ENCODE measurements at places on chromosomes 7 and 10.

DNA sequence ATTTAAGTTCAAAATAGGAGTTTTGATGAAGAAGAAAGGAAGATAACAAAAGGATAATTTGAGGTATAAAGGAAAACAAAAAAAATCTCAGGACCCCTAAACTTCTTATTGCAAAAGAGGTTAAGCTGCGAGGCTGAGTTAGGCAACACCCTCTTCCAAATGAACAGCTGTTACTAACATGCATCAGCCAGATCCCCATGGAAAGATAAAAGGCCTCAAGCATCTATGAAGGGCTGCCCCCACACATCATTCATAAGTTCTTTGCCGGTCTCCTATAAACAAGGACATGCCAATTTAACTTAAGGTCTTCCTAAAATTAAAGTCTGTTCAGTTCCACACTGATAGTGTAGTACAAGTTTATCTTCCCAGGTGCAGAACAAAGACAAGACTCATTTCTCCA lies 75.8 kb upstream of the IMMP2L start:
- no peak for DNase-seq

GRCh38 chr10:3066317-3067117 lies 831 bp upstream of the PFKP start:
- DNase-seq, result no peak

GRCh38 chr7:37817996-37818720 lies 30.2 kb upstream of the NME8 start:
- DNase-seq, result no peak

DNA sequence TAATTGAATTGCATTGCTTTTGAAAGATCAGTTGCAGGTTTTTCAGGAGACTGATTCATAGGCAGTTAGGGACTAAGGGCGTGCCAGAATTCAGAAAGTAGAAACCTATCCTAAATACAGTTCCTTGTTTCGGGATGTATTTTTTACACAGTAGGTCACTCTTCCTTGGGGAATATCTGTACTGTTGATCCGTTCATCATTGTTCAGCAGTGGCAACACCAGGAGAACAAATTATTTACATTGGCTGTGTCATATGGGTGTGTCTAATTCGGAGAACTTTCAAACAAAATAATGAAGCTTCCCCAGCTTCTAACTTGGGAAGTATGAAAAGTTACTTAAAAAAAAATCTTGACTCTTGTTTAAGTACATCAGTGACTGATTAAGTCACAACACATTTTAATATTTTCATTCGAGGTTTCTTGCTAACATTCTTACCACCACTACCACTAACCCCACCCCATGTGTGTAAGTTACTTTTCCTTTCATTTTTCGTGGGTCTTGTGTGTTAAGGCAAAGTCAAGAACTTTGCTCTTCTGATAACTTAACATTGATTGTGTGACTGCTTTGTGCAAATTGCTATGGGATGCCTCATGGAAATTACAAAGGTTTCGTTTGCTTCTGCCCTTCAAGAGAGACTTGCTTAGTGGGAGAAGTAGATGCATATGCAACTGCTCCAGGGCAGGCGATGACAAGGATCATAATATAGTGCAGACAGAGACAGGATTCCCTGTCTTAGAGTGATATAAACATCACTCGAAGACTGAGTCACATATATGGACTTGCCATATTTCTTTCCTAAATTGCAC lies 43.8 kb upstream of the RPA3 start:
- no peak for DNase-seq

- no peak for DNase-seq
Observed at GRCh38 chr10:93893646-93894515, at the start of gene SLC35G1. TSS of gene SLC35G1 (plus strand) at chr10:93893978. CDS start at chr10:93894034, 56 bp downstream.

DNA sequence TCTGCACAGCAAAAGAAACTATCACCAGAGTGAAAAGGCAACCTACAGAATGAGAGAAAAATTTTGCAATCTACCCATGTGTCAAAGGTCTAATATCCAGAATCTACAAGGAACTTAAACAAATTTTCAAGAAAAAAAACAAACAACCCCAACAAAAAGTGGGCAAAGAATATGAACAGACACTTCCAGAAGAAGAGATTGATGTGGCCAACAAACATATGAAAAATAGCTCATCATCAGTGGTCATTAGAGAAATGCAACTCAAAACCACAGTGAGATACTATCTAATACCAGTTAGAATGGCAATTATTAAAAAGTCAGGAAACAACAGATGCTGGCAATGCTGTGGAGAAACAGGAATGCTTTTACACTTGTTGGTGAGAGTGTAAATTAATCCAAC lies 7.1 kb upstream of the MKLN1 start:
- no peak for DNase-seq

- DNase-seq, result no peak
Observed at GRCh38 chr7:151425670-151426440, 14.1 kb downstream of the CRYGN start.

- DNase-seq, result no peak
Observed at GRCh38 chr10:129079705-129080104, 387.3 kb upstream of the MGMT start.

GRCh38 chr10:113449006-113449695 lies 103.7 kb upstream of the HABP2 start:
- DNase-seq, result no peak

DNA sequence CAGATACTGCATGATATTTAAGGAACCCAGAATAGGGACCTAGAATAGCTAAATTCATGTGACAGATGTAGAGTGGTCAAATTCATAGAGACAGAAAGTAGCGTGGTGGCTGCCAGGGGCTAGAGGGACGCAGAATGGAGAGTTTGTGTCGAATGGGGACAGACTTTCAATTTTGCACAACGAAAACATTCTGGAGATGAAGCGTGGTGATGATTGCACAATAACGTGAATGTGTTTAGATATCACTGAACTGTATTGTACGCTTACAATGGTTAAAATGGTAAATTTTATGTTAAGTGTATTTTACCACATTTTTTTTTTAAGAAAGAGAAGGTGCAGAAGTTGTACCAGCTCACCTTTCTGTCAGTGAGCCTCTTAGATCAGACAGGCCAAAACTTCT lies 137.8 kb upstream of the TNS3 start:
- no peak for DNase-seq

- DNase-seq, result no peak
Observed at GRCh38 chr7:118079369-118079768, 104.6 kb upstream of the LSM8 start.

DNA sequence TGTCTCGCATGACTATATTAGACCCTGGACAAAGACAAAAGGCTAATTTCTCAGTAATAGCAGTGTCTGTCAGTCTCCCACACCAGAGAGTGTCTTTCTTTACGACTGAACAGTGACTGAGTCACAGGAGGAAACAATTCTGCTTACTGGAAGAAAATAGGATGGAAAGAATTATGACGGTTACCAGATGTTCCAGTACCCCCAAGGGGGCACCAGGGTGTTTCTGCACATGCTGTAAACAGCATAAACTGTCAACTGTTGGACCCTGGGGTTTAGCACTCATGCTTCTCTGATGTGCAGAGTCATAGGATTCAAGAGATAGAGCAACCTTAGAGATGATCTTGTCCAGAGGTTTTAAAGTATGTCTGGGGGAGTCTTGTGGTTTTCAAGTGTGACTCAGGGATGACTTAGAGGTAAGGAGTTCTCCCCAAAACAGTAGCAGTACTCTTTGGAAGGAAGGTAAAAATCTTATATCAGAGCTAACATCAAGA lies 291.7 kb downstream of the THSD7A start:
- no peak for DNase-seq

DNA sequence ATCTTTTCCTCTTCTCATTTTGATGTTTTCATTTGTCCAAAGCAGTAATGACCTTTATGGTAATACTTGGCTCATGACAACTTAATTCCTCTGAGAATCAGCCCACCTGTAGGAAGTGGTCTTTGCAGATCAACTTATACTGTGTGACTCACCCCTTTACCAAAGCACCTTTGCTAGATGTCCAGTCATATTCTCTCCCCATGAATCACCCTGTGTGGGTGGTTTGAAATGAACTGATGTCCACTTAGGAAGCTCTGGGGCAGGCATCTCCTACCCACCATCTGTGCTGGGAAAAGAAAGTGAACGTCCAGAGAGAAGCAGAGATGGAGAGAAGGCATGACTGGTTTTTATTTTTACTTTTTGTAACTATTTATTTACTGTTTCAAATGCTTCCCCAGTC lies 410.3 kb downstream of the KIF20B start:
- no peak for DNase-seq

DNA sequence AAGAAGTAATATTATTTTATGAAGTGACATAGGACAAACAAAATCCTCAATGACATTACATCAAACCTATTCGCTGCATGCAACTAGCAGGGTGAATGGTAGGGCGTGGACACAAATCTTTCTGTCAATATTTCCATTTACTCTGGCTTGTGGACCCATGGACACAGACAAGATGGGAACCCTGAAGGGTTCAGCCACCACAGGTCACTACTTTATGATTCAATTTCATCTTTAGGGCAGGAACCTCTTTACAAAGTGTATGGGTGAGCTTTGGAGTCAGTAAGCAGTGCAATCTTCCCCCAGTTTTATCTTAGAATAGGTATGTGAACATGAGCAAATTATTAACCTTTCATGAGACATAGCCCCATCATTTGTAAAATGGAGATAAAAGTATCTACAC lies 982.4 kb upstream of the LRRTM3 start:
- no peak for DNase-seq

- no peak for DNase-seq
Observed at GRCh38 chr7:37348982-37349381, 99.7 kb downstream of the ELMO1 start.

GRCh38 chr10:51188008-51188407 lies 113.7 kb downstream of the PRKG1 start:
- no peak for DNase-seq

- DNase-seq, result no peak
Observed at GRCh38 chr10:11823122-11823988, at the start of gene PROSER2. TSS of gene PROSER2 (plus strand) at chr10:11823356. CDS start at chr10:11852078, 28,722 bp downstream.

GRCh38 chr10:103709341-103709920 lies 145.9 kb downstream of the SH3PXD2A start:
- no peak for DNase-seq

DNA sequence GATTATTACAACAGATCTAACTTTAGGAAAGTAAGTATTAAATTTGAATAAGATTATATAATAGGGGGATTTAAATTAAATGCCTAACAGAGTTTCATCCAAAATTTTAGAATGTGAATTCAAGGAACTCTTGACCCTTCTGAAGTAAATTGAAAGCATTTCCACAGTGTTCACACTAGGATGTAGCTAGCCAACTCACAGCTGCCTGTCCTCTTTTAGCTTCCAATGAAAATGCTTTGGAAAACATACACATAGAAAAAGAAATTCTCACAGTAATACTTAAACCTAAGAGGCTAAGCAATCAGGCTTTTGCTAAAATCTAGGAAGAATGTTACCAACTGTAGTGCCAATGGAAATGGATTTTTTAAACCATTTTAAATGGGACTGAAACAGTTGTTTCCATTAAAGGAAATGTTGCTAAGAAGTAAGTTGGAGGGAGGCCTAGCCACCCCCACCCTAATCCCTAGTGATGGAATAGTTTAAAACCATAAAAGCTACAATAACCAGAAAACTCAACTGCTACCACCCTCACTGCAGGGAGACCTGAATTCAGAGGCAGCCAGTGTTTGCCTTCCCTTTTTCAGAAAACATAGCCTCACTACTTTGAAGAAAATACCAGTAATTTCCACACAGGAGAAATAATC lies 58.3 kb downstream of the REEP3 start:
- no peak for DNase-seq

DNA sequence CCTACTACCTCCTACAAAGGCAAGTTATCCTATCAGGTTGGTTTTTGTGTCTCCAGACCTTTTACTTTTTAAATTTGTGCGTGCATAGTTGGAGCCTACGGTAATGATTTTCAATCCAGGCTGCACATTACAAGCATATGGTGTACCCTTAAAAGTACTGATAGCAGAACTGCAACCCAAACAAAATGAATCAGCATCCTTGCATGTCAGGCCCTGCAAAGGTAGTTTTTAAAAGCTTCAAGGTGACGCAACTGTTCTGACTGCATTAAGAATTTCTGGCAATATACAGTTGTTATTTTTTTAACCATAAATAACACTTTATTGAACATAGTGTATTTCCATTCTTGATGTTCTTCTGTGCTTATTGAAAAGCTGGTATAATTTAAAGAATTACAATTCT lies 28.9 kb downstream of the GNAT3 start:
- no peak for DNase-seq

- DNase-seq, result no peak
Observed at GRCh38 chr10:132549371-132549770, 11.8 kb downstream of the INPP5A start.

- DNase-seq, result no peak
Observed at GRCh38 chr7:131604841-131605279, 48.4 kb upstream of the PODXL start.

DNA sequence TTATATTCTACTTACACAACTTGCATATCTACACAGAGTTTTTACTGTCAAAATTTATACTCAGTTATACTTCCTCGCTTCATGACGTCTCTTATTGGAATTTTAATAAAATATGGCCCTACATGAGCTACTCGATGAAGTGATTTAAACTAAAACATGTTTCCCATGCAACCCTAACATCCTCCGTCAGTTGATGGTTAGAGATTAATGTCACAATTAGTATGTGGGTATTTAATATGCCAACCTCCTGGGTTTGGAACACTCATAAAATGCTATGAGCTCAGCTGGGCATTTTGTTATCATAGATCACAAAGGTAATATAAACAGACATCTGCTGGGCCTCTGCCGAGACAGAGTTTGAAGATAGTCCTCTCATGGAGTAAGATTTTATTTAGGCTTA lies 66.5 kb downstream of the GNAT3 start:
- no peak for DNase-seq

- no peak for DNase-seq
Observed at GRCh38 chr7:158617737-158618128, 30.1 kb upstream of the PTPRN2 start.

GRCh38 chr7:26186364-26187311 lies 13.9 kb downstream of the HNRNPA2B1 start:
- no peak for DNase-seq

DNA sequence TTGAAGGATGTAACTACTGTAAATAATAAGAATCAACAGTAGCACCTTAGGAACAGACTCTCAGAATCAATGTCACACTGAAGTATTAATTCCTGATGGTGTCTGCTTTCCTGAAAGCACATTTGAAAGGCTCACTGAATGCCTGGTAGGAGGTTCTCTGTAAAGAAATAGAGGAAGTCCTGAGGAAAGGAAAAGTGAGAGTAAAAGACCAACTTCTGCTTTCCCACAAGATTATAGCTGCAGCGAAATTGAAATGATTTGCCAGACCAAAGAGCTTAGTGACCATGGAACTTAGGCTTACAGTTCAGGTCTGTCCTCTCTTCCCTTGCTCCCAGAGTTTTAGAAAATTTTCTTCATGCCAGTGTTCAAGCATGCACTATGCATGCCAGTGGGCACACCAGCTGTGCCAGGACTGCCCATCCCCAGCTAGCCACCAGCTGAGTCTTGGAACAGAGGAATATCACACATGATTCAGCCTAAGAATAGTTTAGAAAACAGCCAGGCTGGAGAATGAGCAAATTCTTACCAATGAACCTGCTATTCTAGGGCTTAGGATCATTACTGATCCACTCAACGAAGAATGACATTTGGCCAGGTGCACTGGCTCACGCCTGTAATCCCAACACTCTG lies 123.2 kb downstream of the HERPUD2 start:
- no peak for DNase-seq

- no peak for DNase-seq
Observed at GRCh38 chr7:157795199-157795598, 458.4 kb downstream of the DNAJB6 start.

GRCh38 chr7:43303740-43304241 lies 191.3 kb downstream of the HECW1 start:
- DNase-seq, result no peak

GRCh38 chr10:80158598-80159127 lies 26.1 kb downstream of the PLAC9 start:
- DNase-seq, result peak; percentile 33

GRCh38 chr10:78952030-78952429 lies 116.7 kb upstream of the ZMIZ1 start:
- DNase-seq, result no peak
